NCI-H460 (cell line): ENCODE measurements at places on chromosomes 2 and 18.

- no peak for DNase-seq
Measured at GRCh38 chr2:127072970-127073369, 34.0 kb downstream of the BIN1 start.

DNA sequence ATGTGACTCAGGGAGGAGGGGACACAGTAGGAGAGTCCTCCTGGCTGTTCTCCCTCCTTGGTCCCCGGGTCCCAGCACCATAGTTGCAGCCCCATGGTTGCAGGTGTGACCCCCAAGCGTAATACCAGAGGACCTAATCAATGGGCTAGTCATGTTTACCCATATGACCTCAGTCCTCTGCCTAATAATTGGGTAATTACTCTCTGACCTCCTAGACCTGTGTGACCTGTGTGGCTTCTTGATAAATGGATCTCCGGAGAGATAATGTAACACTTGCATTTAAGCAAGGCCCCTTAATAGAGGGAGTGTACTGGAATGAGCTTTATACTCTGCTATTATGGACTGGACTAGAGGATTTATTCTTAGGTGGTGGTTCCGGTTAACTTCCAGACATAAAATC lies 32.2 kb upstream of the GMCL1 start:
- no peak for DNase-seq

GRCh38 chr2:241096979-241097378 lies 5.1 kb downstream of the MTERF4 start:
- DNase-seq, result no peak

DNA sequence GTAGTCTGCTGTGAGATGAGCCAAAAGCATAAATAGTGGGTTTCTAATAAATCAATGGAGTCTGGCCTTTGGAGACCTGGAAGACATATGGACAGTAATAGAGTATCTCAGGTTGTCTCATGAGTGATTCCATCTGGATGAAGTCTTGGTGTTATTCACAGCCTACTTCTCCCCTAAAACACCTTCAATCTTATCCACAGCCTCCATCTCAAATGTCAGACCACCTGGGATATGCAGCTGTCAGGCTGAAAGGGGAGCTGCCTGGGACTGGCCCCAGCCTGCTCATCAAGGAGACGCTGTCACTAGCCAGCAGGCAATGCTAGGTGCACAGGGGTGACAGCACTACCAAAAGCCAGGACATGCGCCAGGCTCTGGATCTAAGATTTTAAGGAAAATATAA lies 684.0 kb upstream of the ZEB2 start:
- DNase-seq, result no peak

- no peak for DNase-seq
Measured at GRCh38 chr18:9449600-9450414, 25.5 kb upstream of the RALBP1 start.

- DNase-seq, result no peak
Measured at GRCh38 chr2:97713296-97714083, at the start of gene ZAP70. ZAP70 (plus strand) TSS chr2:97713576; CDS start chr2:97724037, 10,461 bp downstream.

DNA sequence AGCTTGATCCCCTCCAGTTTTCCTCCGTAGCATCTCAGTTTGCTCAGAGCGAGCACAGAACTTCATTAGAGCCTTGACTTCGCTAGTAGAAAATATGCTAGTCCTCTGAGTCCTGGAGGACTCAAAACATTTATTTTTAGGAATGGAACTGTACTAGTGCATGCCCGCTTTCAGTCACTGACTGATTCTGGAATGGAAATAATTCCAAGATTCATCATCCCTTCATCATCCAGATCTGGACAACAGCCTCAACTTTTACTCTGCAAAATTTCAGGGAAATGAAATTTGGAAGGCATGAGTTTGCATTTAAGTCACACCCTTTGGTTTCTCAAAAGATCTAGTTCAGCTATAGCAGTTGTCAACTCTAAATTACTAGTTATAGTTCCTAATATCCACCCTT lies 304.6 kb downstream of the XIRP2 start:
- DNase-seq, result no peak

DNA sequence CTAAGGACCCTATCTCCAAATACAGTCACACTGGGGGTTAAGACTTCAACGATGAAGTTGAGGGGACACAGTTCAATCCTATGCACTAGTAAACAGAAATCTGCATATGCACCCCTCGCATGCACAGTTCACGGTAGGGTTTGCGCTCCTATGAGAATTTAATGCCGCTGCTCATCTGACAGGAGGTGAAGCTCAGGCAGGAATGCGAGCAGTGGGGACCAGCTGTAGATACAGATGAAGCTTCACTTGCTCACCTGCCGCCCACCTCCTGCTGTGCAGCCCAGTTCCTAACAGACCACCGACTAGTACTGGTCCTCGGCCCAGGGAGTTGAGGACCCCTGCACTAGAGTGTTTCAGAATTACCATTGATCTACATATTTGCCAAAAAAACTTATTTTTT lies 40.0 kb upstream of the FAHD2A start:
- DNase-seq, result no peak

- no peak for DNase-seq
Measured at GRCh38 chr2:214699236-214699635, 110.2 kb downstream of the BARD1 start.

DNA sequence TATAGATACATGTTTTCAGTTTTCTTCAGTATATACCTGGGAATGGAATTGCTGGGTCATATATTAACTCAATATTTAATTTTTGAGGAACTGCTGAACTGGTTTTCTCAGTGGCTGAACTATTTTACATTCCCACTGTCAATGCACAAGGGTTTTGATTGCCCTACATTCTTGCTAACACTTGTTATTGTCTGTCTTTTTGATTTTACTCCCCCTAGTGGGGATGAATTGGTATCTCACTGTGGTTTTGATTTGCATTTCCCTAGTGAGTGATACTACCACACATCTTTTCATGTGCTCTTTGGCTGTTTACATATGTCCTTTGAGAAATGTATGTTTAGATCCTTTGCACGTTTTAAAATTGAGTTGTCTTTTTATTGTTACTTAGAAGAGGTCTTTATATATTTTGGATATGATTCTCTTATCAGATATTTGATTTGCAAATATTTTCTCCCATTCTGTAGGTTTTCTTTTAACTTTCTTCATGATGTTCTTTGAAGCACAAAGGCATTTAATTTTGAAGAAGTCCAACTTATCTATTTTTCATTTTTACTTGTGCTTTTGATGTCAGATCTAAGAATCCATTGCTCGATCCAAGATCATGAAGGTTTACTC lies 36.2 kb downstream of the ASB1 start:
- peak; percentile 55 for DNase-seq

GRCh38 chr18:1383465-1383864 lies 478.8 kb downstream of the ADCYAP1 start:
- no peak for DNase-seq

- no peak for DNase-seq
Measured at GRCh38 chr2:171513719-171514160, 8.5 kb upstream of the CYBRD1 start.

DNA sequence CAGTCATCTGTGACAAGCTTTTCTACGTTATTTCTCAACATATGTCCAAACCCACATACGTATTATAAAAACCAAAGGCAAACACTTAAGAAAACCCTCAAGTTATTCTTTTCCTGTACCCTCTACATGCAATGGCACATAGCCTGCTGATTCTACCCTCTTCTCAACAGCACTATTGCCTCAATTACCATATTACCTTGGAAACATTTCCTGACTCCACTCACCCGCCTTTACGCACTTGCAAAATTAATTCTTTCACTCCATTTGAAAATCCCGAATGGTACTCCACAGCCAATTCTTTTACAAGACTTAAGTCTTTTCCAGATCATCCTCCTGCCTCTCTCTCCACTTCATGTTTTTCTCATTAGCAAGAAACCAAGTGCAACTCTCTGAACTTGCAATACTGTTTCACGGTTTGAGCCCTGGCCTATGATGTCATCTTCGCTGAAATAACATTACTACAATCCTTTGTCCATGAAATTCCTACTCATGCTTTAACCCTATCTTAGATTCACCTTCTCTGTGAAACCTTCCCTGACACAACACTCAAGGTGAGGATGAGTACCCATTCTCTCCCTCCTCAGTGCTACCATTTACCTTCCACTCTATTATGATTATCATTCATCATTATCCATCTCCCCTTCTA lies 29.0 kb downstream of the SESTD1 start:
- no peak for DNase-seq

GRCh38 chr2:105652014-105652796 lies 92.5 kb upstream of the NCK2 start:
- no peak for DNase-seq

GRCh38 chr2:54209379-54209778 lies 46.6 kb downstream of the TSPYL6 start:
- no peak for DNase-seq

DNA sequence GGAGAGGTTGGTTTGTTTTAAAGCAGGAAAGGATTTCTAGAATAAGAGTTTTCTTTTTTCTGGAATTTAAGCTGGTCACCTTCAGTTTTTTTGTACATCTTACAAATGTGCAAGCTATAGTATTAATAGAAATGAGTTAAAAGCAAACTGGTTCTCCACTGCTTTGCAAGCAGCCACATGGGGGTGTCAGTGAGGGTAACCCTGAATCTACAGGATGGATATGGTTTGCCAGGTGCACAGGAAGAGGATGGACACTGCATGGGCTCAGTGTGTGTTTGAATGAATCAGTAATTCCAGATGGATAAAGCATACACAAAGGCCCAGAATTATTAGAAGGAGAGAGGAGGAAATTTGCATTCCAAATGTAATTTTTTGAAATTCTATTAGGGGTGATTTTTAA lies 89.0 kb downstream of the MAPRE2 start:
- DNase-seq, result no peak

- no peak for DNase-seq
Measured at GRCh38 chr18:25621682-25622081, 269.7 kb upstream of the ZNF521 start.

DNA sequence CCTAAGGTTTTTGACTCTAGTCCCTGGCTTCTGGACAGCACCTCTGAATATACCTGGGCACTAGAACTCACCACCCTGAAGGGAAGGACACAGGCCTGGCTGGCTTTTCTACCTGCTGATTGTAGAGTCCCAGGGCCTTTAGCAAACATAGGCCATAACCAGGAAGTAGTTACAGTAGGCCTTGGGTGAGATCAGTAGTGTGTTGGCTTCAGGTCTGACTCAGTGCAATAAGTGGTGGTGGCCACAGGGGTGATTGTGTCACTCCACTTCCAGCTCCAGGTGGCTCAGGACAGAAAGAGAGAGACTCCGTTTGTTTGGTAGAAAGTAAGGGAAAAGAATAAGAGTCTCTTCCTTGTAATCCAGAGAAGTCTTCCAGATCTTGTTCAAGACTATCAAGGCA lies 101.7 kb upstream of the LGALSL start:
- no peak for DNase-seq

- DNase-seq, result no peak
Measured at GRCh38 chr2:65381607-65382051, 50.8 kb downstream of the SPRED2 start.

DNA sequence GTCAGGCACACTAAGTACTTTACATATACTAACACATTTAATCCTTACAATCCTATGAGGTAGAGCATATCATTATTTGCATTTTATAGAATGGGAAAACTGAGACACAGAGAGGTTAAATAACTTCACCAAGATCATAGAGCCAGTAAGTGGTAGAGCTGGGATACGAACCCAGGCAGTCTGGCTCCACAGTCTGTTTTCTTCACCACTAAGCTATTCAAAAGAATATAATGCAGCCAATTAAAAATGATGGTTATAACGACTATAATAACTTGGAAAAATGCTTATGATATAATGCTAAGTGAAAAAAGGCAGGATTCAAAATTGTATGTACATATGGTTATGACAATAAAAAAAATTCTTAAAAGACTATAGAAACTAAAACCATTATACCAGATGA lies 7.3 kb downstream of the THOC1 start:
- no peak for DNase-seq

- DNase-seq, result no peak
Measured at GRCh38 chr2:143700865-143701264, 571.6 kb downstream of the ARHGAP15 start.

DNA sequence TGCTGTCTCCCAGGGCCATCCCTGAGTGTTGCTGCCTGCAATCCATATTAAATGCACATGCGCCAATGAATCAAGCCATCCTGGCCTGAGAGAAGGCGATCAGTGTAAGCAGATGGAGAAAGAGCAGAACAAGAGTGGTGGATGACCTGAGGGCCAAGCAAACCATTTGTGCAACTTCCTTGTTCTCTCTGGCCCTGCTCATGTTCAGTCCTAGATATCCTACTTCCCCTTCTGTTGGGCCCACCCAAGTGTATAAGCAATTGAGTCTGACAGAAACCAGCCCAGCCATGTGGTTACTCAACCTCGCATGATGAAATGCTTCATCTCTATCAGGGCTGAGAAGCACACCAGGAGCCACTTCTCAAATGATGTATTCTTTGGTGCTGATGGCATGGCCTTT lies 383.1 kb upstream of the ID2 start:
- DNase-seq, result no peak

- DNase-seq, result no peak
Measured at GRCh38 chr2:241637795-241638660, 535 bp downstream of the ATG4B start.

DNA sequence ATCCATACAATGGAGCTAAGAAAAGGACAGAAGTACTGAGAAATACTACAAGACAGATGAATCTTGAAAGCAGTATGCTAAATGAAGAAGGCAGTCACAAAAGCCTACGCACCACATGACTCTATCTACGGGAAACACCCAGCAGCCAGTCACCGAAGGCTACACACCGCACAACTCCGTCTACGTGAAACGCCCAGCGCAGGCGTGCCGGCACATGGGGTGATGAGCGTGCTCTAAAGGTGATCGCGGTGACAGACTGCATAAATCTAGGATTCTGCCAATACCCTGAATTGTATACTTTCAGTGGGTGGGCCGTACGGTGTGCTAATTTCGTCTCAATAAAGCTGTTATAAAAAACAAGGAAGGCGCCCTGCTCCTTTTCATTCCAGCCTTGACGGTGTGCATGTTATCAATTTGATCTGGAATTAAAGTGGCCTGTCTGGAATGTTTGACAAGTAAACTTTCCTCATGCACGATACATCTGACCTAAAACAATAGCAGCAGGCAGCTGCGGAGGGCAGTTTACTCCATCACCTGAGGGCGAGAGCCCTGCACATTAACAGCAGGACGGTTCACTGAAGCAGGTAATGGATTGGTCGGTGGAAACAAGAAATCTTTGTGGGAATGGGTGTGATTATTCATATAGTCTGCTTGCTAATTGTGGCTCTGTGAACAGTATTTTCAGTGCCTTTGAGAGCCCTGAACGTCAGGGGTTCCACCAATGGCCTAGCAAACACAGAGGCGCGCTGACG lies 86.2 kb upstream of the SALL3 start:
- DNase-seq, result no peak
